ENCODE measurements at places on chromosomes 12 and 14.

- no peak for DNase-seq
Observed at GRCh38 chr14:76729953-76730505, 31.2 kb upstream of the VASH1 start.

DNA sequence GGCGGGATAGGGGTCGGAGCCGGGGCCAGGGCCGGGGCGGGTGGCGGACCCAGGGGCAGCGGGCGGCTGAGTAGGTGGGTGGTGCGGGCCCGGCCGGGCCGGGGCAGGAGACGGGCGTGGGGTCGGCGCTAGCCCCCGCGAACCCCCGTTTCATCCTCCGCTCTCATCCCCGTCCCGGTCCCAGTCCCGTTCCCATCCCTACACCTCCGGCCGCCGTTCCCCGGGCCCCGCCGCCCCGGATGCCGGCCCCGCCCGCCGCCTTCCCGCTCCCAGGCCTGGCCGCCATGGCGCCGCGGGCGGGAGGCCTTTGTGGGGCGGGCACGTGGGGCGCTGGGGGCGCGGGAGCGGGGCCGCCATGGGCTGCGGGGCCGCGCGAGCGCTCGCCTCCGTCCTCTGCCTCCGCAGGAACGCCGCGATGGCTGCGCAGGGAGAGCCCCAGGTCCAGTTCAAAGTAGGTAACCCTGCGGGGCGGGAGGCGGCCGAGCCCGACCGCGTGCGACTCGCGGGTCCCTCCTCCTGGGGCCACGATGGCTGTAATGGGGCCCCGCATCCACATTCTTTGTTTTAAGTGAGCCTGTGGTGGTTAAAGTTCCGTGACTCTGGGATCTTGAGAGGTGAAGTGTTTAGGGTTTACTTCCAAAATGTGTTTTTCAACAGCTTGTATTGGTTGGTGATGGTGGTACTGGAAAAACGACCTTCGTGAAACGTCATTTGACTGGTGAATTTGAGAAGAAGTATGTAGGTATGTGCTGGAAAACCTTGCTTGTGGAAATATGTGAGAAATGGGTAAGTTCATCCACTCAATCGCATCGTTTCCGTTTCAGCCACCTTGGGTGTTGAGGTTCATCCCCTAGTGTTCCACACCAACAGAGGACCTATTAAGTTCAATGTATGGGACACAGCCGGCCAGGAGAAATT, 572 bp downstream of the RAN start:
- peak; percentile 11 for DNase-seq

DNA sequence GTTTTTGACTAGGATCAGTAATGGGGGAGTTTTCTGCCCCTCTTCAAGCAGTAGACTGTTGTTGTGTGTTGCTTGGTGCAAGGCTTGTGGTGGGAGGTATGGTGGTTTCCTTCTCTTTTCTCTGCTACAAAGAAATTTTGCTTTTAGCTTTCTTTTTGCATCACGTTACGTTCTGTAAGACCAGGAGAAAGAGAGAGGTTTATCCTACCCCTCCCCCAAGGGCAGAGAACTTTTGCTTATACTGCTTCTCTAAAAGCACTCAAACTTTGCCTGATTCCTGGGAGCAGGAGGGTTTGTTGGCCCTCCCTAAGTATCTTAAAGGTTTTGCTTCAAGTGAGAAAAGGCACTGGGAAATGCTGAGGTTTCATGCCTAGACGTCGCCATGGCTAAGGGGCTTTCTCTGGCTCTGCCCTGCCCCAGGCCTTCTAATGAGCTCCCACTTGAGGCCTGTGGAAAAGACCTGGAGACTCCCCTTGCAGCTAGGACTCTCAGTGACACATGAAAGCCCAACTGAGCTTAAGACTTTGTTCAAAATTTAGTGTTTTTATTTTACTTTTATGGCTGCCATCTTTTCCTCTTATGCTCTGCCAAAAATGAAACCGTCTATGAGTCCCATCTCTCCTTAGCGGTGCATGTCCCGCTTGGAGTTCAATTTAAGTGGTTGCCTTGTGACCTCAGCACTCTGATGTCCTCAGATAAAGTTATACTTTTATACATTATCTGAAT, 49.2 kb downstream of the EIF2S3B start:
- DNase-seq, result no peak

DNA sequence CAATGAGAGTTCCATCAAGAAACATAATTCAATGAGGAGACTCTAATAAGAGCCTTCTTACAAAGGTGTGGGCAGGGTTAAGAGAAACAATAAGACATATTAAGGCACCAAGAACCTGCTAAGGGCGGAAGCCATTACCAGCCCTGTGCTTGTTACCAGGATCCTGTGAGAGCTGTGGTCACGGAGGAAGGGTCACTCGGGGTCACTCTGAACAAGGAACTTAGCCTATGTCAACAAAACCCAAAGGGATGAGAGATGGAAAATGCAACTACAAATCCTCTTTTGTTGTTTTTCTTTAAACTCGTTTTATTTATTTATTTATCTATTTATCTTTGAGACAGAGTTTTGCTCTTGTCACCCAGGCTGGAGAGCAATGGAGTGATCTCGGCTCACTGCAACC, 460.4 kb upstream of the CCDC196 start:
- DNase-seq, result no peak

GRCh38 chr12:94722664-94723063, 72.3 kb upstream of the TMCC3 start:
- DNase-seq, result no peak

DNA sequence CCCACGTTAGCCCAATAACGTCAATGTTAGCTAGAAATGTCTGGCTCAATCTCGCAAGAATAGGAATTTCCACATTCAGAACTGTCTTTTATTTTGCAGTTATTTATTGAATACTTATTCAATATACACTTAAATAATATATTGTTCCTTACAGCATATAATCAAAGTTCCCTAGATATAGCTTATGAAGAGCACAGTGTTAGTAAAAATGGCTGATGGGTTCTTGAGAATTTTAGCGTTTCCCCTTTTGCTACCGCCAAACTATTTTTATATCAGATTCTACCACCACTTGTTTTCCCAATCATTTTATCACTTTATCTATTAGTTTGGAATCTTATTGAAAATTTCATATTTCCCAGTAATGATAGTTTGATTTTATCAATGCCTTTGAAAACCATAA, 12.7 kb downstream of the EPS8 start:
- no peak for DNase-seq

- no peak for DNase-seq
Observed at GRCh38 chr12:120719496-120720233, 6.0 kb upstream of the ACADS start.

DNA sequence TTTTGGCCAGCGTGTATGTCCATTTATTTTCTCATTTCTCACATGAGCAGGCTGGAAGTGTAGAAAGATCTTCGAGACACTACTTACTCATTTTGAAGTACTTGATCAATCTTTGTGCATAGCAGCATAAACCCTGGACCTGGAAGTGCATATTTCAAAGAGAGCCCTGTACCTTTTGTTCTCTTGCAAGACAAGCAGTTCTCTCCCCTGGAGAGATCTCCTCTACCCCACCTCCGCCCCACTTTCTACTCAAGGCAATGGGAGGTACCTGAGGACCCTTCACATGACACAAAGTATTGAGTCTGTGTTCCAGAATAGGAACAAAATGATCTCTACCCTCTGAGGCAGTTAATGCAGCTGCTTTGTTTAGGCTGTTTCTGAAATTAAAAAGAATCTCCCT, 27.4 kb upstream of the RASSF3 start:
- DNase-seq, result no peak

- no peak for DNase-seq
Observed at GRCh38 chr14:104532191-104532555, 47.4 kb upstream of the C14orf180 start.

DNA sequence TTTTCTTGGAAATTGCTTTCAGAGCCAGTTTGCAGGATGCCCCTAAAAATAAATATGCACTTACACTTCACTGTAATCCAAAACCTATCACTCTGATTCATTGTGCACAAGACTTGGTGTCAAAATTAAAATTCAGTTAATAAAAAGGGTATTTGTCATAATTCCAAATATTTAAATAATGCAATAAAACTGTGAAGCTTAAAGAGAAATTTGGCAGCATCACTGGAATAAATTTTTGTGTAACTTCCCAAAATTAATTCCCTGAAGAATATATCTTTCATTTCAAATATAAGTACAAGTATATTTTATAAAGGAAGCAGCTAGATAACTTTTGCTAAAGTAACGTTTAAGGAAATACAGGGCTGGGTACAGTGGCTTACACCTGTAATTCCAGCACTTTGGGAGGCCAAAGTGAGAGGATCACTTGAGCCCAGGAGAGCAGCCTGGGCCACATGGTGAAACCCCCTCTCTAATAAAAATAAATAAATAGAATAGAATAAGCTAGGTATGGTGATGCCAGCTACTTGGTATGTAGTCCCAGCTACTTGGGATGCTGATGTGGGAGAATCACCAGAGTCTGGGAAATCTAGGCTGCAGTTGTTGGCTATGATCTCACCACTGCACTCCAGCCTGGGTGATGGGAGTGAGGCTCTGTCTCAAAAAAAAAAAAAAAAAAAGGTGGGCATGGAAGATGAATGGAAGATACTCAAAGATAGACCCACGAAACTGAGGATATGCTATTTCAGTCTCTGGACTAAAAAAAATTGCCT, 233.8 kb downstream of the FBXL14 start:
- DNase-seq, result no peak

DNA sequence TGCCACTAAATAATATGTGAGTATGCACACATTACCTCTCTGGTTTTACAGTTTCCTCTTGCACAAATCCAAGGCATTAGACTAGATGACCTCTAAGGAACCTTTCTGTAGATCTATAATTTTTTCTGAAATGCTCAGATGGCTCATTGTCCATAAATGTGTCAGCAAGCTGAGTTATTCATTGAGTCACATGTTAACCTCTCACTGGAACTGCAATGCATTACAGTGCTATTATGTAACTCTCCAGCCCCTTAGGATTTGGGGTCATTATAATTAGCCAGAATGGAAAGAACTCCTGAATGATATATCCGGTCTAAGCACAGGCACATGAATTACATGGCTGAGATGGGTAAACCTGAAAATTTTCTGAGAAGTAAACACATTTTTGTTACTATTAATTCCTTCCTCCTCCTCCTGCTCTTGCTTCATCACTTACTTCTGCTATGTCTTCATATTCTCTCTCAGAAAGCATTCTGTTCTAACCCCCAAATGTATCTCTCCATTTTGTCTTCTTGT, 20.3 kb upstream of the DRAM1 start:
- DNase-seq, result no peak

GRCh38 chr12:108305520-108305919, 33.6 kb downstream of the CMKLR1 start:
- no peak for DNase-seq

- DNase-seq, result no peak
Observed at GRCh38 chr12:123748161-123748560, 13.9 kb upstream of the DNAH10 start.

DNA sequence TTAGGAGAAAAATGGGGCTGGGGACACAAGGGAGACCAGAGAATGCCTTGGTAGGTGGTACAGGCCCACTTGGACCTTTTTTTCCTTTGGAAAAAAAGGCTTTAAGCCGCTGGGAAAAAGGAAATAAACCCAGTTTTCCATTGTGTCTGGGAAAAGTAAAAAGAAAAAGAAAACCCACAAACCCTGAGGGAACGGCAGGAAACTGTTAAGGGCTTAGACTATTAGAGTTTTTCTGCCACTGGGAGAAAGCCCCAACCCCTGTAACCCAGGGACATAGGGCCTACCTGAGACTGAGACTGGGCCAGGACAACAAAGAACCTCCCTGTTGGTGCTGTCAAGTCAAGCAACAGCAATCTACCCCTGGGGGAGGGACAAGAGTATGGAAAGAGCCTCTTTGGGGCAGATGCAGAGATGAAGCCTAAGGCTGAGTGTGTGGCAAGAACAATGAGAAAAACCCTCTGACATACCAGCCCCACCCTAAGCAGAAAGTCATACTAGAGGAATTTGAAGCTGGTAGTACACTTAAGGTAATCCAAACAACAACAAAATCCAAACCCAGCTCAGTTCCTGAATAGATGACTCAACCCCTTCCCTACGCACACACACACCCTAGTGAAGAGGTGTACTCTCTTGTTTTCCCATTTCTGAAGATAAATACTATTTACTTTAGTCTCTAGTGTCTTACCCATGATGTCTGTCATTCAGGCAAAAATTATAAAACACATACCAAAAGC, 22.8 kb downstream of the ATF1 start:
- DNase-seq, result no peak

DNA sequence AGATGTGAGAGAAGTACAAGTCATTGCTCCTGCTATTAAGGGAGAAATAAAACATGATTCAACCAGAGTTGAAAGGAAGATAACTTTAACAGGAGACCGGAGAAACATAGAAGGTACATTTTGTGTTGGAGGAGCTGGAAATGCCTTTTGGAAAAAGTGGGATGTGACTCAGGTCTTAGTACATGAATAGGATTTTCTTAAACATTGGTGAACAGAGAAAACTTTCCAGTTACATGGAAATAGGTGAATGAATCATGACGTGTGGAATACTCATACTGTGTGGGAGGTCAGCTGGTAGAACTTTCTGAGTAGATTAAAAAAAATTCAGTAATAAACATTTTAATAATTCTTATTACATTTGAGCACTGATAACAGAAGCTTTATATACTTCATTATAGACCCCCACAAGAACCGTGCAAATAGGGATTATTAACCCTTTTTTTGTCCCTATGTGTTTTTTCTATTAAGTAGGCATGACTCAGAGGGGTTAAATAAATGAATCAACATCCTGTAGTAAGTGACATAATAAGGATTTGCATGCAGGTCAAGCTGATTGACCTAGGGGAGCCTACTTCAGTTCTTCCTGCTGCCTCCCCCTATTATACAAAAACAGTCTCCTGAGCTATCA, 710.5 kb downstream of the NOVA1 start:
- DNase-seq, result no peak

- no peak for DNase-seq
Observed at GRCh38 chr12:57033431-57033830, 16.5 kb downstream of the MYO1A start.

- DNase-seq, result no peak
Observed at GRCh38 chr14:100332797-100333196, 9.7 kb downstream of the SLC25A47 start.

DNA sequence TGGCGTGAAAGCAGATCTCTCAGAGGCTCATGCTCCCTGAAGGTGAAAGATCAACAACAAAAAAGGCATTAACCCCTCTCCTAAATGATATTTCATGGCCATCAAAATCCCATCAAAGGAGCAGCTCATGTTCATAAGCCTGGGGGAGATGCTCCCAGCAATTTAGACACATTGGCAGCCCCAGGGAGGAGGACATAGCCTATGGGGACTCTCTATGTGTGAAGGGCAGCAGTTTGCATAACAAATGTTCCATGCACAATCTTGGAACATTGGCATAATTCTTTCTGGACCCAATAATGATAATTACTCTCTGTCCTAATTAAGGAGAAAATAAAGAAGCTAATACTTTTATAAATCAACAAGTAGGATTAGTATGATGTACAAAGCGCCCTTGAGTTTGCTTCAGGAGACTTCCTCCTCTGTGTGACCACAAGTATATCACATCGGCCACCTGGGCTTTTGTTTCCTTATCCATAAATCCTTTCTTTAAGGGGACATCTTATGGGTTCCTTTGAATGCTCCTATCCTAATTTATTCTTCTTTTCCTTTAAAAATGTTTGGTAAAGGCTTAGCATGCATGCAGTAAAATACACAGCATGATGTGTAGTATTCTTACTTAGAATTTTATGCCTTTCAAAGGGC, 161.9 kb upstream of the PLEKHG7 start:
- no peak for DNase-seq

- DNase-seq, result no peak
Observed at GRCh38 chr14:79745046-79745445, 466.3 kb downstream of the DIO2 start.

All from stimulated activated CD8-positive, alpha-beta memory T cell treated with anti-CD3 and anti-CD28 coated beads, Interleukin-4, amount 100 ng/mL, for 1 hour (primary cell).